ENCODE measurements at places on chromosomes 2 and 18. TPM values are rescaled to one million over a fixed set of nuclear protein-coding genes. Genes with fewer than 3 reads are reported as not detected.
A peak's percentile ranks its signal among the peaks of the same experiment; 100 is the strongest.

- no peak overlapping the region for H3K4me3 ChIP-seq
- H3K36me3 ChIP-seq = no peaks in the 10 kb centered on the region
- no peak for DNase-seq
- H3K4me1 ChIP-seq = no peaks in the 10 kb centered on the region
- no peak overlapping the region for H3K27ac ChIP-seq
- no peaks in the 10 kb centered on the region for H3K27me3 ChIP-seq
Observed at GRCh38 chr2:215594766-215595165, 158.9 kb upstream of the FN1 start.

DNA sequence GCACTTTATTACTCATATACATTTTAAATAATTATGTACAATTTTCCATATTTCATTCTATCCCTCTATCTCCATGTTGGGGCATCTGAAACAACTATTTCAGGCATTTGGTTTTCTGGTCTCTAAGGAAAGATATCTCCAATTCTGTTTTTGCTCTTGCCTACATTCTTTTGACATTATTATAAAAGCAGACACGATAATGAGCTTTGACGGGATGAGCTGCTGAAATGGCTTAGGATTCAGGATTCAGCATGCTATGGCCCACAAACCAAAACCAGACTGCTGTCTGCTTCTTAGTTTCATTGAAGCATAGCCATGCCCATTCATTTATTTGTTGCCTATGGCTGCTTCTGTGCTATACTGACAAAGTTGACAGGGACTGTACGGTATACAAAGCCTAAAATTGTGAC lies 42.7 kb upstream of the GLS start:
- peaks cover 1% of the 10 kb centered on the region for H3K27me3 ChIP-seq
- no peak overlapping the region for H3K4me3 ChIP-seq
- H3K27ac ChIP-seq = no peak overlapping the region
- DNase-seq = no peak
- H3K4me1 ChIP-seq = no peaks in the 10 kb centered on the region
- H3K36me3 ChIP-seq = peaks cover 6% of the 10 kb centered on the region

The GTF2A1L gene
- total RNA-seq = not detected

The CSRNP3 gene
- not detected for total RNA-seq

DNA sequence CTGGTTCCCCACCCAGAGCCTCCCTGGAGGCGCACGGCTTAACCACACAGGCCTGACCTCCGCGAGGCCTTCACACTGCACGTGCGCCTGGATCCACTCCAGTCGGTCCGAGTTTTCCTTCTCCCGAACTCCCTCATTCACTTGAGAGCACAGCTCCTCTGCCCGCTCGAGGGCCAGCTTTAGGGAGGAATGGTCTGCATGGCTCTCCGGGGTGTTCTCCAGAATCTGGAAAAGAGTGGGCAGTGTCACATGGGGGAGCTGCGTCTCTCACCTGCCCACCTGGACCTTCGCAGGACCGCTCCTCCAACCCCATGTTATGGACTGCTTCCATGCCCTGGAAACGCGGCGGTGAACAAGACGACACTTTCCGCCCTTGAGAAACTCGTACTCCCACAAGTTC lies 35.9 kb downstream of the FAM228A start:
- no peak overlapping the region for H3K4me3 ChIP-seq
- no peak for DNase-seq
- H3K36me3 ChIP-seq = peaks cover 50% of the 10 kb centered on the region
- no peak overlapping the region for H3K27ac ChIP-seq

- H3K36me3 ChIP-seq = peaks cover 14% of the 10 kb centered on the region
- H3K27ac ChIP-seq = no peak overlapping the region
- no peak for DNase-seq
- H3K4me3 ChIP-seq = no peak overlapping the region
- peaks cover 85% of the 10 kb centered on the region for H3K27me3 ChIP-seq
Observed at GRCh38 chr2:176109946-176110345, 2.9 kb downstream of the HOXD11 start.

DNA sequence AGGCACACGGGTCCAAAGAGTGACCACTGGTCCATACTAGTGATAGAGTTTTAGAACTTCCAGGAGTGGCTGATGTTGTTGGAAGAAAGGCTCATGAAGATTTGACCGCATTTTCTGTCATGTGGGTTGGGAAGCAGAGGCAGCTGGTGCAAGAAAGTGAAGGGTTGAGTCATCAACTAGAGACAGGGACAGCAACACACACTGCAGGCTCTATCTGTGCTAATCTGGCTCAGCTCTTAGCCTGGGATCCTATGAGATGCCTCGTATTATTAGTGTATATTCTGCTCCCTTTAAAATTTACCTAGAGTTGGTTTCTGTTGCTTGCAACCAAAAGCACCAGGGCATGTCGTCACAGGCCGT lies 2.5 kb upstream of the SH3RF3 start:
- peaks cover 28% of the 10 kb centered on the region for H3K4me1 ChIP-seq
- H3K4me3 ChIP-seq = no peak overlapping the region
- DNase-seq = no peak
- H3K36me3 ChIP-seq = no peaks in the 10 kb centered on the region
- peak overlapping the region; percentile 15 for H3K27ac ChIP-seq
- no peaks in the 10 kb centered on the region for H3K27me3 ChIP-seq

DNA sequence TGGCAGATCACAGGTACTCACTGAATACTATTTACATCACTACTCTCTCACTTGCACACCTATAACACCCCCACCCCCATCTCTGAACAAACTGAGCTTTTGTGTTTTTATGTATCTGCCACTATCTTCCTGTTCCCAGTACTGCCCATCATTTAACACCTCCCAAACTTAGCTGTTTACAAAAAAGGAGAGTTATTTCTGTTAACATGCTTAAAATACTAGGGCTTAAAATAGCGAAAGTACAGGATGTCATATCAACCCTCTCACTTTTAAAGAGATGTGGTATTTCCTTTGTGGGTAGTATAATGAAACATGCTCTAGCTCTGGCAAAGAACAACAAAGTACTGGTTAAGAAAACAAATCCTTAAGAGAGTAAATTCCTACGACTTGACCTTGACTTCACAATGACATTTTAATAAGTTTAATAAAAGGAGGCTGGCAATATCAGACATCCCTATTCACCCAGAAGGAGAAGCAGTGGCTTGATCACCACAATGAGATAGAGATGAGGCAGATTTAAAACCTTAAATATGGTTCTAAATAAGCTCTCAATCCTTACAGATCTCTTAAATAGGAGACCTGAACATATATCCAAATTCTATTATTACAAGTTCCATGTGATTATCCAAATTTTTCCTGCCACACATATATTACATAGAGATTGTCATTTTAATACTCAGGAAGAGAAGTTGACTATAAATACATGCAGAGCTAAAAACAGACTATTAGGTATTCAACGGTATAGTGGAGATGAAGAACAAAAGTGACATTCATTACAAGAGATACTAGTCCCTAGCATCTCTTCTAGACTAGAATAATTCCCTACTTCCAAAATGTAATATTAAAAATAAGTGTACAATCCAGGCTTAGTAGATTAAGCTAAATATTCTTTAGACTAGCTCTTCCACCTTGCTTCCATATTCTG lies 36.9 kb downstream of the TRAK2 start:
- no peak overlapping the region for H3K27ac ChIP-seq
- peak; percentile 21 for DNase-seq
- H3K4me3 ChIP-seq = no peak overlapping the region

The FAM161A gene
- total RNA-seq = 6.1 TPM

DNA sequence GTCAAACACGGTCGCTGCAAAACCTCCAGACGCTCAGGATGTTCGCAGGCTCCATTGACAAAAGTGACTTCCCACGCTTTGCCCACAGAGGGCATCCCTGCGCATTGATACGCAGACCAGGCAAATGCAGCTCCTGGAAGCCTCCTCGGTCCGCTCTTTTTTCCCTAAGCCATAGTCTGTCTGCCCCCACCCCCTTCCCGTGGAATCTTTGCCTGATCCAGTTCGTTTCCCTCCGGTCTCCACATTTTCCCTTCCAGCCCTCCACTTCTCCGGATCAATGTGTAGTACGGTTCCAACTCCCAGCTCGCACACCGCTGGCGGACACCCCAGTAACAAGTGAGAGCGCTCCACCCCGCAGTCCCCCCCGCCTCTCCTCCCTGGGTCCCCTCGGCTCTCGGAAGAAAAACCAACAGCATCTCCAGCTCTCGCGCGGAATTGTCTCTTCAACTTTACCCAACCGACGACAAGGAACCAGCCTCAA lies at the start of gene DCC:
DCC (plus strand) TSS at position 307 of the 481 bp plus-strand sequence. CDS start 591 bp downstream, outside the sequence.
- no peaks in the 10 kb centered on the region for H3K36me3 ChIP-seq
- DNase-seq = no peak
- H3K27me3 ChIP-seq = peaks cover 42% of the 10 kb centered on the region

- H3K36me3 ChIP-seq = no peaks in the 10 kb centered on the region
- H3K4me3 ChIP-seq = no peak overlapping the region
- no peak overlapping the region for H3K27ac ChIP-seq
- peaks cover 27% of the 10 kb centered on the region for H3K27me3 ChIP-seq
- no peak for DNase-seq
- H3K4me1 ChIP-seq = no peaks in the 10 kb centered on the region
Observed at GRCh38 chr18:11089931-11090715, 59.2 kb downstream of the PIEZO2 start.

DNA sequence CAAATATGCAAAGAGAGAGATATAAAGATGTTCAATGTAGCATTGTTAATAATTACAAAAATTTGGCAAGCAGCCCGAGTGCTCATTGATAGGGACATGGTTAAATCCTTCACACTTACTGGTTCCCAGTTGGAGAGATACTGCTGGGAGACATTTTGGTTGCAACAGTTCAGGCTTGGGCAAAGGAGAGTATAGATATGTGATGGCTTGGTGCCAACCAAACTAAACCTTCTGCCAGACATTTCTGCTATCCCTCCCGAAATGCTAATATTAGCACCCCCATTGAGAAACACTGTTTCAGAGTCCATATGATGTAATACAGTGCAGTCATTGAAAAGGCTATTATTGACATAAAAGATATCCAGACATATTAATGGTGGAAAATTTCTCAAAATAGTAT lies 11.5 kb downstream of the GEN1 start:
- no peak overlapping the region for H3K27ac ChIP-seq
- no peak overlapping the region for H3K4me3 ChIP-seq
- no peaks in the 10 kb centered on the region for H3K4me1 ChIP-seq
- no peak for DNase-seq
- no peaks in the 10 kb centered on the region for H3K27me3 ChIP-seq
- peaks cover 19% of the 10 kb centered on the region for H3K36me3 ChIP-seq

DNA sequence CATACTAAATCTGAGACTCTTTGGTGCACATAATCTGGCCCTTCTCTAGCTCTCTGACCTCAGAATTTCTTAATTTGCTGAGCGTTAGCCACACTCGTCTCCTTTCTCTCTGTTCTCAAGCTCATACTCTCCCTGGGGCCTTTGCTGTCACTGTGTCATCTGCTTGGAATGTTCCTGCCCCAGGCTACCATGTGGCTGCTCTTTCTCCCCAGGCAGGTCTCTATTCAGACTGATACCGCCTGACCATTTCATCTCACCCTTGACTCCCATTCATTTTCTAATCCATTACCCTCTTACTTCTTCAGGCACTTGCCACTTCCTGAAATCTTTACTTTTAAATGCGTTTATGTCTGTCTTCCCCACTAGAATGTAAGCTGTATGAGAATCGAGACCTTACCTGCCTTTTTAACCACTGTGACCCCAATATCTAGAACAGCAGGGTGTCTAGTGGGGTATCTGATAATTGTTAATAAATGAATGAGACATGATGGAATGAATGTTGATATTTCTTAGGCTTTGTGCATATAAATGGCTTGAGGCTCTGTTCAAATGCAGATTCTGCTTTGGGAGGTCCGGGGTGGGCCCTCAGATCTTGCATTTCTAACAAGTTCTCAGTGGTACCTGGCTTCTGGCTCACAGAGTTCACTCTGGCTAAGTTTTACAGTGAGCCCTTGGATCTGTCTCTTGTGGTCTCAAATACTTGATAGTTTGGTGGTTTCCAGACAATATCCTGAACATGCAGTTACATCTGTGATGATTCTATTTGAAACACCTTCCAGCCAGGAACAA lies 89.9 kb upstream of the EPC2 start:
- peaks cover 3% of the 10 kb centered on the region for H3K4me1 ChIP-seq
- no peak overlapping the region for H3K4me3 ChIP-seq
- H3K36me3 ChIP-seq = peaks cover 3% of the 10 kb centered on the region
- no peak for DNase-seq
- no peak overlapping the region for H3K27ac ChIP-seq
